CD4-positive, alpha-beta T cell treated with Interleukin-6 for 4 hours (primary cell): ENCODE measurements at places on chromosomes 13 and 19.

DNA sequence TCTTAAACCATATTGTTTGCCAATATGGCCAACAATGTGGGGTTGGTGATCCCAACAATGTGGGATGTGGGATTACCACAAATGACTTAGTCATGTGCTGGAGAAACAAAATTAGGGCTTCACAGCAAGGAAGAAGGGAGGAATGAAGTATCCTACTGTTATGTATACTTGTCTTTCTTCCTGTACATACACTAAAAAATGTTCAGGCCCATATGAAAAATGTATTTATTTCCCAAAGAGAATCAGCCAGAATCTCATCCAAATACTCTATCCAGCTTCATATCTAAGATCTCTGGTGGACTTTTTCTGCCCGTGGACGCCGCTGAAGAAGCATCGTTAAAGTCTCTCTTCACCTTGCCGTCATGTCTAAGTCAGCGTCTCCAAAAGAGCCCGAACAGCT, at the start of gene HNRNPA1L2:
Gene HNRNPA1L2, plus strand, starts transcription at position 301 of the 400 bp plus-strand sequence. Its CDS starts 62 bp downstream, at position 363.
- no peak for DNase-seq

- no peak for DNase-seq
Measured at GRCh38 chr19:33690378-33691029, 68.8 kb downstream of the CHST8 start.

- DNase-seq, result no peak
Measured at GRCh38 chr13:111210091-111210490, 95.0 kb downstream of the ARHGEF7 start.

GRCh38 chr13:40969169-40969901, 49.8 kb downstream of the ELF1 start:
- peak; percentile 58 for DNase-seq

DNA sequence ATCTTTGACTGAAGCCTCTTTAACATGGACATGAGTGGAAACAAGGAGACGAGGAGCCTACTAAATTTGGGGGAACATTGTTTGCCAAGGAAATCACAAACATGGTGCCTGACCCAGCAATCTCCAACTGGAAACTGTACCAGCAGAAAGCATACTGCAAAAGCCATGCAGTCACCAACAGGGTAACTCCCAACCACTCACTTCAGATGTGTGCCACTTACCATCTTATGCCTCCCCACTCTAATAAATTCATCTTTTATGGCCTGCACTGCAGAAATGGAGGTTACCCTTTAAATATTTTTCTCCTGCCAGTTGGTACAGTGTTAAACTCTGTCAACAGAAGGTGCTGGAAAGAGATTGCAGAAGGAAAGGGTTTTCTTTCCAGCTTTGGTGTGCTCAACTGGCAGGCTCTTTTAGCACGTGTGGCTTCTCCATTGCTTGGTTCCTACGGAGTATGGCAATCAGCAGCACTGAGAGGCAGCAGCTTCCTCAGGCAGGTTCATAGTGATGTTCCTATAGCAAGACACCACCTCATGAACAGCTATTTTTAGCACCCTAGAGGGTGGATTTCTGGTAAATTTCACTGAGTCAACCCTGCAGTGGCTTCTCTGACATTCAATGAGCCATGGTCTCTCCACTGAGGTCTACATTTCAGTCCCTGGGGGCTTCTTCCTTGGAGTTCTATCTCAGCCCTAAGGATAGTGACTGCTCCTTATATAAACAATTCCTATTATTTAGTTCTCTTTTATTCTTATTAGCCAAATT, 21.4 kb downstream of the MIR17HG start:
- no peak for DNase-seq

DNA sequence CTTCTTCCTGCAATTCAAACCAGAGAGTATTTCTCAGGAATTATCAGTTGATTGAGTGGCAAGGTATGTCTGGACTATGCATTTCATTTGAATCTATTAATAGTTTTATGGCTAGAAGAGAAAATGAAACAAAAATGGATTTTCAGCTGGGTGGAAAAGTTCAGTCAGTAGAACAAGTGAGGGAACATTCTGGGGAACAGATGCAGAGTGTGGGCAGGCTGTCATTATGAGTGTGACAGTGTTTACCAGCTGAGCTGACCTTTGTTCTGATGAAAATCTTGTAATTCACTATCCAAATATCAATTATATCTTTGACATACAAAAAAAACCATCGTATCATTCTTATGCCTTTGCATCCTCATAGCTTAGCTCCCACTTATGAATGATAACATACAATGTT, 2.6 kb upstream of the CLC start:
- DNase-seq, result no peak

GRCh38 chr19:41367848-41368301, 3.9 kb upstream of the B9D2 start:
- DNase-seq, result no peak

GRCh38 chr13:48411841-48412531, 927 bp downstream of the LPAR6 start:
- DNase-seq, result peak; percentile 71

- no peak for DNase-seq
Measured at GRCh38 chr19:6778386-6778785, 5.9 kb downstream of the VAV1 start.

DNA sequence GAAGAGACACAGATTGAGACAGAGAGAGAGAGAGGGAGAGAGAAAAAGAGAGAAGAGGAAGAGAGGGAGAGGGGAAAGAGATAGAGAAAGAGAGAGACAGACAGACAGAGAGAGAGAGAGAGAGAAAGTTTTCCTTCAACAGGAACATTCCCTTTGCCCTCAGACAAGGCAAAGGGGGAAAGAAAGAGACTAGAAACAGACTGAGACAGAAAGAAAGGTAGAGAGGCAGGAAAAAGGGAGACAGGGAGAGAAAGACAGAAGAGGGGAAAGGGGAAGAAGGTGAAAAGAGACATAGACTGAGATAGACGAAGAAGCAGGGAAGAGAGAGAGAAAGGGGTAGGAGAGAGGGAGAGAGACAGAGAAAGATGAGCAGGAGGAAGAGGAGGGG, 18.5 kb upstream of the ZNF175 start:
- DNase-seq, result no peak

DNA sequence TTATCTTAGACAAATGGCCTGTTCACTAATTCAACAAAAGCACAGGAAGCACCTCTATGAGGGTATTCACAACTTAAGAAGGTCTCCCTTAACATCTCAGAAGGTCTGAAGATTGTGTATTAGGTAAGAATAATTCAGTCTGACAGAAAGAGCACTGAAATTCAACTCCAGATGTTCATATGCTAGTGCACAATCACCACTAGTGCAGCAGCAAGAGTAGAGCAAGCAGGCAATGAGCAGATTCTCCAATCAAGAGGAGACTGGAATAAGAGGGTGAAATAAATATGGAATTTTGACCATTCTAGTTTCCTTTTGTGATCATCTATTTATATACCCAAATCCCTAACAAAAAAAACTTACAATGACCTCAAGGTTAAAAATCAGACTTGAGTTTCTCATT, 52.0 kb downstream of the MPHOSPH8 start:
- DNase-seq, result no peak

GRCh38 chr19:49937750-49938381, 8.6 kb upstream of the NUP62 start:
- DNase-seq, result peak; percentile 83

DNA sequence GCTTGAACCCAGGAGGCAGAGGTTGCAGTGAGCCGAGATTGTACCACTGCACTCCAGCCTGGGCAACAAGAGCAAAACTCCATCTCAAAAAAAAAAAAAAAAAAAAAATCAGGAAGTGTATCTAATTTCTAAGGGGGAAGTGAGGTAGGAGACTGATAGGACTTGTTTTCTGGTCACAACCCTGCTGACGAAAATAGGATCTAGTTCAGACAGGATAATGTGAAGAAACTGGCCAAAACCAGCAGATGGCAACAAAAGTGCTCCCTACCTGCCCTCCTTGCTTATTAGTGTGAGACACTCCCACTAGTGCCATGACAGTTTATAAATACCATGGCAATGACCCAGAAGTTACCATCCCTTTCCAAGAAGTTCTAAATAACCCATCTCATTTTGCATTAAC, 36.0 kb upstream of the KPNA3 start:
- DNase-seq, result no peak
